ENCODE measurements at places on chromosomes 2 and 18.
A peak's percentile ranks its signal among the peaks of the same experiment; 100 is the strongest.

- DNase-seq, result no peak
Measured at GRCh38 chr2:132438691-132439090, 22.1 kb downstream of the GPR39 start.

DNA sequence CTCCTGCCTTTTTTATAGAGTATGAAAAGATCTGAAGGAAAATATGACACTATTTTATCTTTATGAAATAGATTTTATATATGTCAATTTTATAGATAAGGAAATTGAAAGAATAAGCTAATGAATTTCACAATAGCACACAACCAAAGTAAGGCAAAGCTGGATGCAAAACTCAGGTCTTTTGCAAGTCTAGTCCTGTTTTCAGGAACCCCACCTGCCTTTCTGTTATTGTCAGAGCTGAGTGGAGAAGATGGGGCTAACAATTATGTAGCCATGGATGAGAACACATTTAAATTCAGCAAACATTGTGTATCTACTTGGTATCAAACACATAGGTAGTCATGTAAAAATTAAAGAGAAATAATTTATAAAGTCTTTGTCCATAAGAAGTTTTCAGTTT lies 161.5 kb upstream of the ZEB2 start:
- no peak for DNase-seq

GRCh38 chr2:152049541-152049940 lies 49.3 kb downstream of the CACNB4 start:
- no peak for DNase-seq

DNA sequence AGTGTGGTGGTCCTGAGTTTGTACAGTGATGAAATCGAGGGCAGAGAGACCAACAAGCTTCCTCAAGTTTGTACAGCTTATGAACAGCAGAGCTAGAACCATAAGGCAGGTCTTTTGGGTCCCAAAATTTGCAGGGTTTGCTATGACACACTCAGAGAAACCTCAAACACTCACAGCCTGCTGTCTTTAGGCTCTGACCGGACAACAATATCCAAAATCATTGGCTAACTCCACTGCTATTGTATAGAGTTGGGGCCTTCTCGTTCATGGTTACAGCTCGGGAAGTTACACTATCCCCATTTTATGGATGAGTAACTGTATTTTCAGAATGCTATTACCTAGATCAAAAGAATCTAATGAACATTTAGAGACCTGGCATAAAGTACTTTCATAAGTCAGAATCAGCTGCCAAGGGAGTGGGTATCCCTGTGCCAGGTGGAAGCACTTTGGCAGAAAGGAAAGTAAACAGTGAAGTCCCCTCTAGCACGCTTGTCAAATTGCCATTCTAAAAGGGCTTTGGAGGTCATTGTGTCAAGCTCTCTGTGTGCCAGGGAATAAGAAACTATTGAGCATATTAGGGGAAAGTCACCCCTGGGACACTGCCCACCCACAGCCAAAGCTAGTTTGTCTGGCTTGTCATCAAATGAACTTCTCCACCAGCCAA lies 331.8 kb downstream of the ALK start:
- DNase-seq, result no peak

- DNase-seq, result peak; percentile 68
Measured at GRCh38 chr2:72892506-72893173, 5.4 kb downstream of the SPR start.

GRCh38 chr2:75466708-75467311 lies 93.9 kb downstream of the EVA1A start:
- DNase-seq, result peak; percentile 12

- DNase-seq, result no peak
Measured at GRCh38 chr2:225763711-225764110, 364.2 kb downstream of the NYAP2 start.

- no peak for DNase-seq
Measured at GRCh38 chr2:173941567-173941966, 23.6 kb downstream of the SP3 start.
